ENCODE measurements at places on chromosomes 3 and 15.
A peak's percentile ranks its signal among the peaks of the same experiment; 100 is the strongest.

DNA sequence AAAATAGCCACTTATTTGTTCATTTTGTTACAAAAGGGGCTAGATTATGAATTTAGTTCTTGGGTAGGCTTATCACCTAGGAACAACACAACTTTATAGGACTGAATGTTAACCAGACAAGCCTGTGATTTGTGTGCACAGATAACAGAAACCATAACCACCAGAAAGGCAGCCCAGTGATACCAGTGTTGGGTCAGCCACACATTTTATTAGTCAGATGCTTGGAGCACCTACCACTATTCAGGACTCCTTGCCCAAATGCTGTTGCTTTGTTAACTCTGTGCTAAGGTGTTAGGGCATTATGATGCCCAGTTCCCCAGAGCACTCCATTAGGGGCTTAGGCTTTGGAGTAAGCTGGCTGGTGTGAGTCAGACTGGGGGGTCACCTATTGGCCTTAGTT is 22.5 kb downstream of the PLCL2 start:
- no peak for DNase-seq

DNA sequence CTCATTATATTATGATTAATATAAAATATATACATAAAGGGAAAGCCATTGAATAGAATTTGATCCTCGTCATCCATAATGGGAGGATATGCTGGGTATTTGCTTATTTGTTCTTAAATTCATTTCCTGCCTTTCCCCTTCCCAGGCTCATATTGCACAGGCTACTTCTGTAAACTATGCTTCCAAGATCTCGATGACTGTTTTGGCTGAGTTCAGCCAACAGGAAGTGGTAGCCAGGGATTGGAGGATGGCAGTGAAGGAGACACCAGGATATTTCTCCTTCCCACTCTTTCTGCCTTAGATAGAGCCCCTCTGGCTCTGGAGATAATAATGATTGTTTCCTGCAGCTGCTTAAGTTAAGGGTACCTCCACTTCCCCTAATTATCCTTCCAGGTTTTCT is 44.3 kb upstream of the DYNC1LI1 start:
- DNase-seq, result no peak

DNA sequence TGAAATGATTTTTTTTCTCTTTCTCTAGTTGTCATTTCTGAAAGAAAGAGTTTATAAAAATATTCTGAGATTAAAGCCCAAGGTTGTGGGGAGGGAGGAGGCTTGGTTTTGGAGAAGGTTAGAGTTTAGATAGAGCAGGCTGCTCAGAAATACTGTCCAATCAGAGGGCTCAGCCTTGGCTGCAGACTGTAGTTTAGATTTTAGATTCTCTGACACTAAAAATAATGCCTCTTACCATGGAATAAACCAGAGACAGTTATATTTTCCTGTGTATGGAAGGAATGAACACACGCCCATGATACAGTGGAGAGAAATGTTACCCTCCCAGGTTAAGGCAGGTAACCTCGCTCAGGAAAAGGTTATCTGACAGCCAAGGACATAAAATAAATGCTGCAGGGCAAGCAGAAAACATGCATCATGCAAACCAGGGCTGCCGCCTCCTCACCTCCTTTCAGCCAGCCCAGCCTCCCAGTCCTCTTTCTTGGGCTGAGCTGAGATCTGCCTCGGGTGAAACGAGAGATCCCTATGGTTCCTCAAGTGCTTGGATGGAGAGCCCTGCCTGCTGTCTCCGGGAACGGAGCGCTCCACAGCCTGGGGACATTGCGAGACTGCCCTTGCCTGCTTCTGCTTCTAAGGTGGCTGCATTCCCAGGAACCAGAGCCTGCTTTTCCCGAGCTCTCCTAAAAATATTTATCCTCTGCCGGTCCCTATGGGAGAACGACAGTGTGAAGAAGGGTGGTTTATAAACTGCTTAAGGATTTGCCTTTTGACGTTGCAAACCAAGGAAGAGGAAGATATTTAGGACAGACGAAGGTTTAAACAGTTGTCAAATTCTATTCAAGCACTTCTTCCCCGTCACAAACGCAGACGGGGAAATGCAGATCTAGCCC is 848 bp downstream of the NCEH1 start:
- peak; percentile 40 for DNase-seq

DNA sequence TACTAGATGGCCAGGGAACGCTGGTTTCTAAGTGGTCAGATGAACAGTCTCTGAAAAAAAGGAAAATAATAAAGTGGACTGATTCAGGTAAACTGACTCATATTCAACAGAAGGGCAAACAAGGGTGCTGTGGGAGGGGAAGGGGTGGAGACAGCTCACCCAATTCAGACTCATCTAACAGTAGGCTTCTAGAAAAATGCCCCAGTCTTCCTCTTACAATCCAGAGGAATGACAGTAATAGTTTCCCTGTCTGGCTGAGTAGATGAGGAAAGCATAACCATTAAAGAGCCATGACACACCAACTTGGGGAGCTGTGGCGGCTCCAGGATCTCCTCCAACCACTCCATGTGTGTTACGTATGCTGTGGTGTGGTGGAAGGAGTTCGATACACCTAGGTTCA is 231.4 kb upstream of the UMPS start:
- DNase-seq, result no peak

DNA sequence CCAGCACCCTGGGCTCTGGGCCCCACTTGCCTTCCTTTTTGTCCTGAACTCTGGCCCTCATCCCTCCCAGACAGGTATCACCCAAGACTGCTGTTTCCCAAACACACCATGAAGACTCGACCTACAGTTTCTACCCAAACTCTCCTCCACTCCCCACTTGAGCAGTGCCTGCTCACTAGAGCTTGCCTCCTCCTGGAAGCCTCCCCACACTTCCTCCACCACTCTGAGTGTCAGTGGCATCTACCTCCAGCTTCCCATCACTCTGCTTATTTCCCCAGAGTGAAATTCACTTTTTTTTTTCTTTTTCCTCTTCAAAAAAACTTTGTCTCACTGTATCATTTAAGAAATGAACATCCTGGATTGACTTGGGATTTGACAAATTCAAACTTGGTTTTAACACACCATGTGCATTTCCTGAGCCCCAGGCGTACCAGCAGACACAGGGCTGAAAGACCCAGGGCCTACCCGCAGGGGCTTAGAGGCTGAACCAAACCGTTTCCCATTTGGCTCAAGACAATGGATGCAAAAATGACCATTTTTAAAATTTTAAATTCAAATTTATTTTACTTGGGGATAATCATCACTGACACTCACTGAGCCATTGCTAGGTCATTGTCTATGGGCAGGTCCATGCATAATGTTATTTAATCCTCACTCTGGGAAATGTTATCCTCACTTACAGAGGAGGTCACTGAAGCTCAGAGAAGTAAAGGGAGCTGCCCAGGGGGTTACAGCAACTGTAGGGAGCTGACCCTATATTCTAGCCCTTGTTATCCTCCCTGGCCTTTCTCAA is 62.3 kb downstream of the IQSEC1 start:
- DNase-seq, result no peak

DNA sequence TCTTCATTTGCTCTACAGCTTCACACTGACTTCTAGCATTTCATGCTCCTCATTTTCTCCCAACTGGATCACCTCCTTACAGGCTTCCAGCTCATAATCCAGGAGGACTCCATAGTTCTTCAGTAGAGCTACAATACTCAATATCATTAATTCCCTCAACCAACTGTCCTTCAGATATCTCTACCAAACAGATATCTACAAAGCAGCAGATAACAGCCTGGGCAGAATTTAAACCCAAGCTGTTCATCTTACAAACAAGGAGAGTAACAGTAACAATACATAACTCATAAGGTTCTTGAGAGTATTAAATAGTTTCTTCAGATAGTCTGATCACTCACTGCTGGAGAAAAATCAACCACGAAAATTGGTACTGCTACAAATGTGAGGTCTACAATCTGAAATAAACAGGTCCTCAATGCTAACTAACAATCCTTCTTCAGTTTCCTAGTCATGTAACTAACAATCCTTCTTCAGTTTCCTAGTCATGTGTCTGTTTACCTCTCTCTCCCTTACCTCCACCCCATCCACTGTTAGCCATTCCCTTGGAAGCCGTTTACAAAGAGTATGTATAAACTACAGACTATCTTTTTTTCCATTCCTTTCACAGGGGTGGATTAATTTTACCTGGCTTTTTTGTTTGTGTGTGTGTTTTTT is 5.0 kb downstream of the PEAK1 start:
- no peak for DNase-seq

DNA sequence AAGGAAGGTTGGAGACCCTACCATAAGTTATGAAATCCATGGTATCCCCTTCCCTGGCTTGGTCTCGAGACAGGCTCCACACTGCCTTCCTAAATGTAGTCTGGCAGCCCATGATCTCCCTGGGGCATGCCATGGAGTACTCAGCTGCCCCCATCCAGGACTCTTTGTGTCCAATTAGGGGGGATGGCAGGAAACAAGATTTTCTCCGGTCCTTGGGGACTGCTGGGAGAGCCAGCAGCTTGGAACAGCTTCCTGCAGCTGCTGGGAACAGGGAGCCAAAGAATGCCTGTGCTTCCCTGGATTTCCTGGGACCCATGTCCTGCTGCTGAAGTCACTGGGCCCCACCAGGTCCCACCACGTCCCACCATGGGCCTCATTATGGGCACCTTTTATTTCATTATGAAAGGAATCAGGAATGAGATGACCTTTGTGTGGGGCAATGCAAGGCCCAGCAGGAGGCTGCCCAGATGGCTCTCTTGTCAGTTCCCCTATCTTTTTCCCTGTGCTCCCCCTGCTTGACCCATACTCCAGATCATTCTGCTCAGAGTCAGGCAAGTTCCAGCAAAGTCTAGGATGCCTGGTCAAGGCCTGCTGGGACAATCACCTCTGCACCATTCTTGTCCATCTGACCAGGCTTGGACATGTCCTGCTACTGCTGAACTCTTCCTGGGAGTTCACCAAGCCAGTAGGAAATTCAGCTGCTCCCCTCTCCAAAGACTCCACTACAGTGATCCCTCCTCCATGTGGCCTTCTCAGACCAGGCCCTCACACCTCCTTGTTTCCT is 15.0 kb upstream of the DAG1 start:
- peak; percentile 76 for DNase-seq

DNA sequence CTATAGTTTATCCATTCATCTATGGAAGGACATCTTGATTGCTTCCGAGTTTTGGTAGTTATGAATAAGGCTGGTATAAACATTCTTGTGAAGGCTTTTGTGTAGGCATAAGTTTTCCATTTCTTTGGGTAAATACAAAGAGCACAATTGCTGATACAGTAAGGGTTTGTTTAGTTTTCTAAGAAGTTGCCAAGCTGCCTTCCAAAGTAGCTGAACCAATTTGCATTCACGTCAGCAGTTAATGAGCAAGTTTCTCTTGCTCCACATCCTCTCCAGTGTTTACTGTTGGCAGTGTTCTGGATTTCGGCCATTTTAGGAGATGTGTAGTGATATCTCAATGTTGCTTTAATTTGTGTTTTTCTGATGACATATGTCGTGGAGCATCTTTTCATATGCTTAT is 34.2 kb downstream of the GABRA5 start:
- DNase-seq, result no peak

DNA sequence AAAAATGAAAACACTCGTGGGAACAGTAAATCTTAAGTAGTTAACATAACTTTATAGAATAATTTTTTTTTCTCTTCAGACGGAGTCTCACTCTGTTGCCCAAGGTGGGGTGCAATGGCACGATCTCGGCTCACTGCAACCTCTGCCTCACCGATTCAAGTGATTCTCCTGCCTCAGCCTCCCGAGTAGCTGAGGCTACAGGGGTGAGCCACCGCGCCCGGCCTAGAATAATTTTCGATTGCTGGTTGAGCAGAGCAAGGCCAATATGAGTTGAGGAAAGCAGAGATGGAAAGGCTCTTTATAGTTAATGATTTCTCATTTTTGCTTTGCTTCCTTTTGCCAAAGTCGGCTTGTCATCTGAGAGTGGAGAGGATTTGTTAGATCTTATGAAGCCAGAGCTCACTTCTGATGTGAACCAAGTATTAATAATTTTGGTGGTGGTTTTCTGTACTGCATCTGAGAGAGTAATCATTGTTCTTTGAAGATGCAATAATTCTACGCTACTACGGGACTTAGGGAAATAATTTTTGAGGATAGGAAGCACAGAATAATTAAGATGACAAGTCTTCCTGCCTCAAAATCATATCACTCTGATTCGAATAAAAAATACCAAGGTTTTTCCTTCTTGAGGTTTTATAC is 1.6 kb upstream of the GOLM2 start:
- no peak for DNase-seq

GRCh38 chr3:4805662-4806061 is 173.6 kb upstream of the BHLHE40 start:
- DNase-seq, result no peak

DNA sequence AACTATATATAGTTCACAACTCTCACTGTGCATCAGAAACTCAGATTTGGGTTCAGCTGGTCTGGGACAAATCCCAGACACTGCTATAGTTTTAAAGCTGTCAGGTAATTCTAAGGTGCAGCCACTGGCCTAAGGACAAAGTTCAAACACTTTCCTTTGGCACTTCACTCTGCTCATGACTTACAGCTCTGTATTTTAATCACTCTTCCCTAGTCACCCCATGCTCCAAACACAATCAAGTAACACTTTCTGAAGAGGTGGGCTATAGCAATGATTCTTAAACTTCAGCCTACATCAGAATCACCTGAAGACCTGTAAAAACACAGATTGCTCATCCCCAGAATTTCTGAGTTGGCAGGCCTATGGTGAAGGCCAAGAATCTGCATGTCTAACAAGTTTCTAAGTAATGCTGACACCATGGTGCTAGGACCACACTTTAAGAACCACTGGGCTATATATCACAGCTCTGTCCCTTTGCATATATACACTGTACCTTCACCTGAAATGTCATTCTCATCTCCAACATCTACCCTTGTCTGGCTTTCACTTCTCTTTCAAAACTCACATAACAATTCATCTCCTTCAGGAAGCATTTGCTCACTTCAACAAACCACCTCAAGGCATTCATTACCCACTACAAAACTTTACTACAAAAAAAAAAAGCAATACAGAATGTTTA is 21.4 kb downstream of the STAG1 start:
- DNase-seq, result no peak

- DNase-seq, result no peak
Observed at GRCh38 chr3:133572158-133573053, 1.1 kb upstream of the CDV3 start.

- no peak for DNase-seq
Observed at GRCh38 chr15:78280319-78281072, 16.1 kb downstream of the DNAJA4 start.

DNA sequence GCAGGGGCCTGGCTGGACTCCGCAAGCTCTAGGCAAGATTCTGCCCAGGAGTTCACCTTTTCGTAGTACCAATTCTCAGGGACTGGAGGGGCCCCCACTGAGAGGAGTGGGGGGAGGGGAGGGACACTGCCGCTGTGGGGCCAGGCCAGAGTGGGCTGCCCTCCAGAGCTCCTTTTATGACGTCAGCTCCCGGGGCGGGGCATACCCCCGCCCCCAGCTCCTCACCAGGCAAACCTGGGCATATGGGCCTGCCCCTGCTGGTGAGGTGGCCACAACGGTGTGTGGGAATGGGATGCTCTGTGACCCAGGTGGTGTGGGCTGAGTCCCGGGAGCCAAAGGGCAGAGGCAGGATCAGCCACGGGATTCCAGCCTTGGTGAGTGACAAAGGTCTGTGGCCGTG is 3.3 kb downstream of the DNAJB8 start:
- no peak for DNase-seq

GRCh38 chr15:95025924-95026728 is 794.8 kb downstream of the MCTP2 start:
- peak; percentile 33 for DNase-seq

Data from right hindlimb (tissue), 1 donor.